ENCODE measurements at places on chromosomes 2 and 18.

DNA sequence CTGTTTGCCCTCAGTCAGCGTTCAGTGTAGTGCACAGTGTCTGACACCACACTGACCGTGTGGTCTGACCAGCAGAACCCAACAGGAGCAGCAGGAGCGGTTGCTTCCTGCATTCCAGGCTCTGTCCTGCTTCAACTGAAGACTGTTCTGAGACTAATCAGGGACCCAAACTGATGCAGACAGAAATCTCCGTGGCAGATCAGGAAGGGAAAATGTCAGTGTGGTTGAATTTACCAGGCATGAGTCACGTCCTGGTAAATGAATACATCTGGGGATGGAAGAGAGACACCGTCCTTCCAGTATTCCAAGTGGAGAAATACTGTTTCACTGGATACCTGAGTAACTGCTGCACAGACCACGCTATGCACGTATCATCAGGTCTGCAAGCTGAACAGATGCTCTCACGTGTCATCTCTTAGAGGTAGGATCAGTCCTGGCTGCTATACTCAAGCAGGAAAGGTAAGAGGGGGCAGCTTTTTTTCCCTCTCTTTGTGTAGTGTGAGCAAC is 223.6 kb upstream of the EPAS1 start:
- DNase-seq, result no peak

GRCh38 chr2:8819194-8819593 is 18.2 kb downstream of the KIDINS220 start:
- no peak for DNase-seq

GRCh38 chr2:153645599-153645998 is 167.0 kb upstream of the RPRM start:
- no peak for DNase-seq

DNA sequence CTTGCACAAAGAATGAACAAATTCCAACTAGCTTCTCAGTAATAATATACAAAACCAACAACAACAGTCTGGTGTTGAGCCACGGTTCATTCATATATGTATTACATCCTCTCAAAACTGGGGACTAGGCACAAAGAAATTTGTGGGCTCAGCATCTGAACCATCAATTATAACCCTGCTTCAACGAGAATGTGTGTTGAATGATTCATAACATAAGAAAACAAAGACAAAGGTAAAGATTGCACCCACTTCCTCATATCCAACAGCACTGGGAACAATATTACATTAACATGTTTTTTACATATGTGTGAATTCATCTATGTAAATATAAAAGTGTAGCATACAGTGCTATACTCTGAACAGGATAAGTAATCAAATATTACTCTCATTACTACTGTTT is 144.8 kb downstream of the CDH2 start:
- DNase-seq, result no peak

GRCh38 chr2:150134223-150134857 is 353.1 kb downstream of the RND3 start:
- no peak for DNase-seq

GRCh38 chr2:107811411-107811810 is 15.3 kb upstream of the RGPD4 start:
- no peak for DNase-seq

DNA sequence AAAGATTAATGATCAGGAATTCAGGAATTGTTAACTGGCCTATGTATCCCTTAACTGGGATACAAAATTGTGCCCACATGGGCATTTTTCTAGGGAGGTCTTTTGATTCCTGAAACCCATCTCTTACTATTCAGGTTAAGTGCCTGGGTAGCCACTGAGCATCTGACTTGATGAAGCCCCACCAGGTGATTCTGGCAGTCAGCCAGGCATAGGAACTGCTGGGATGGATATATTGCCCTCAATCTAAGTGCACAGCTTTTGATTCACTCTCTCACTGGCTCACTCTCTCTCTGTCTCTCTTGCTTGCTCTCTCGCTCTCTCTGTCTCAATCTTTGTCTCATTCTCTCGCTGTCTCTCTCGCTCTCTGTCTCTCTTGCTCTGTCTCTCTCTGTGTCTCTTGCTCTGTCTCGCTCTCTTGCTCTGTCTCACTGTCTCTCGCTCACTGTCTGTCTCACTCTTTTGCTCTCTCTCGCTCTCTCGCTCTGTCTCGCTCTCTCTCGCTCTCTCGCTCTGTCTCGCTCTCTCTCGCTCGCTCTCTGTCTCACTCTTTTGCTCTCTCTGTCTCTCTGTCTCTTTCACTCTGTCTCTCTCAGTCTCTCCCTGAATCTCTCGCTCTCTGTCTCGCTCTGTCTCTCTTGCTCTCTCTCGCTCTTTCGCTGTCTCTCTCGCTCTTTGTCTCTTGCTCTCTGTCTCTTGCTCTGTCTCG is 22.3 kb downstream of the INPP1 start:
- no peak for DNase-seq

DNA sequence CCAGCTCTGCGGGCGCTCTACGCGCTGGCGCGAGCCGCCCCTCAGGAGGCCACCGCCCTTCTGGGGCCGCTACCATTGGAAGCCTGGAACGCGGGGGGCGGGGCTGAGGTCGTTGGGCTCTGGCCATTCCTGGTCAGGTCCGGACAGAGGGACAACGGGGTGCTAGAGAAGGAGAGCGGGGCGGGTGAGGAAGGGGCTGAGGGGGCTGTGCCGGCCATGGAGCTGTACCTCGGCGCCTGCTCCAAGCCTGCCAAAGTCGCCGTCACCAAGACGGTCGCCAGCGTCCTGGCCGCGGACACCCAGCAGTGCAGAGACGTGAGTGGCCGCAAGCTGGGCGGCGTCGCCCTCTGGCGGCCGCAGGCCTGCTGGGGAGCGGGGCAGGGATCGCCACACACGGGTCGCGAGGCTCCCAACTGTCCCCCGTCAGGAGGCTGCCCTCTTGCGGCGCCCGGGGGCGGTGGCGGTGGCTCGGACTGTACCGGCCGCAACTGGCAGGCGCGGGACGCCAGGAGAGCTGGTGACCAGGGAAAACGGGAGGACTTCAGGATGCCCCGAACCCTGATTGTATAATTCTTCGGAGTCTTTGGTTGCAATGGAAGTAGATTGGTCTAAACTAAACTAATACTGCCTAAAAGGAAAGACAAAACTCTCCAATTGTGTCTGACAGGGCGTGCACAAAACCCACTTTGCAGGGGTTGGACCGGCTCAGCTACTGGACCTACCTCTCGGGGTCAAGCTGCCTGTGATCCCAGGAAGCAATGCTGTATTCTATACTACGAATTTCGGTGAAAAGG is at the start of gene FSIP2:
Gene FSIP2, plus strand, starts transcription at position 126 of the 794 bp plus-strand sequence. Its CDS starts 91 bp downstream, at position 217.
- peak; percentile 35 for DNase-seq

- DNase-seq, result no peak
Observed at GRCh38 chr2:142234741-142235140, 103.9 kb upstream of the LRP1B start.

DNA sequence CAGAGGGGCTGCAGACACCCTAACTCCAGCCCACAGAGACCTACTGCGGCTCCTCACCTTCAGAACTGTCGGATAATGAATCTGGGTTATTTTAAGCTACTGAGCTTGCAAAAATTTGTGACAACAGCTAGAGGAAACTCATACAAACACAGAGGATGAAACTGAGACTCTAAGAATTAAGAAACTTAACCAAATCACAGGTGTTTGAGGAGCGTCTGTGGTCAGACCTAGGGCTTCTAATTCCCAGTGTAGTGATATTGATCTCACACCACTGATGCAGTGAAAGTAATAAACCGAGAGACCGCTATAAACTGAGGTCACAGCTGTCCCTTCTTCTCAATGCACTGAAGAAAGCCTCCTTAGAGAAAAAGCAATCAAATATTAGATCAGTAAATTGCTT is 110.1 kb downstream of the RGPD3 start:
- no peak for DNase-seq
